ENCODE measurements at places on chromosomes 5 and 9. TPM values are rescaled to one million over a fixed set of nuclear protein-coding genes. Genes with fewer than 3 reads are reported as not detected.

Gene CCNO
- not detected for total RNA-seq

Gene C8G
- 1.1 TPM for total RNA-seq

Gene SHISAL2B
- total RNA-seq, result not detected

Gene PCDHA10
- 0.32 TPM for total RNA-seq

Gene ARID3C
- 0.32 TPM for total RNA-seq

Gene GALNT12
- 0.61 TPM for total RNA-seq

Gene ZNF346
- total RNA-seq, result 25.8 TPM

Gene LCN12
- not detected for total RNA-seq

Gene SPATA31C1
- total RNA-seq, result not detected

Gene IL12B
- not detected for total RNA-seq

Gene PLK2
- 352 TPM for total RNA-seq

Gene TTC23L
- total RNA-seq, result 0.32 TPM

Gene TMED9
- 136 TPM for total RNA-seq

Gene SPOCK1
- total RNA-seq, result 11.5 TPM

Gene SVEP1
- 107 TPM for total RNA-seq

Gene RGS7BP
- not detected for total RNA-seq

Gene SPATA31D4
- not detected for total RNA-seq

Gene TMEM215
- not detected for total RNA-seq

Gene IRX2
- 28.6 TPM for total RNA-seq

Gene PSIP1
- total RNA-seq, result 33.9 TPM

Gene CDH9
- total RNA-seq, result not detected

Gene GPX8
- 131 TPM for total RNA-seq

Gene CBY3
- total RNA-seq, result not detected

Gene CLTA
- 131 TPM for total RNA-seq

Gene KIF4B
- under 0.01 TPM for total RNA-seq

Gene SLC34A1
- total RNA-seq, result not detected

Gene FOXD4L4
- total RNA-seq, result under 0.01 TPM

Gene NR5A1
- not detected for total RNA-seq

Gene HTR4
- total RNA-seq, result not detected

Gene COQ4
- total RNA-seq, result 35.7 TPM

Gene CHSY3
- total RNA-seq, result 14.9 TPM

Gene ADGRD2
- total RNA-seq, result not detected

Gene PCDHB14
- 0.61 TPM for total RNA-seq

Gene LRRTM2
- 0.24 TPM for total RNA-seq

Gene CAAP1
- total RNA-seq, result 13.3 TPM

Gene EQTN
- not detected for total RNA-seq

Gene SNCAIP
- total RNA-seq, result 0.65 TPM

Gene MSX2
- total RNA-seq, result 20.3 TPM

Gene NEURL1B
- 0.65 TPM for total RNA-seq

Gene IARS1
- 311 TPM for total RNA-seq

Gene AGXT2
- not detected for total RNA-seq

Gene FCN1
- total RNA-seq, result not detected

Gene DMRT3
- not detected for total RNA-seq

Gene POLR3G
- total RNA-seq, result 2.4 TPM

Gene GNAQ
- total RNA-seq, result 52.1 TPM

Gene WWC1
- total RNA-seq, result 3.6 TPM

Gene IFNA13
- not detected for total RNA-seq

Gene FOXD4L5
- total RNA-seq, result 0.16 TPM

Gene SKP2
- 105 TPM for total RNA-seq

Gene STC2
- total RNA-seq, result 553 TPM

Gene GOLGA2
- 159 TPM for total RNA-seq

Gene LHFPL2
- 94.1 TPM for total RNA-seq

Gene APBA1
- 11.5 TPM for total RNA-seq

Gene GABRA6
- total RNA-seq, result not detected

Gene RPP25L
- 15.4 TPM for total RNA-seq

Gene TERT
- not detected for total RNA-seq

Gene TSC1
- total RNA-seq, result 82.5 TPM
